ENCODE measurements at places on chromosomes 3 and 15.
A peak's percentile ranks its signal among the peaks of the same experiment; 100 is the strongest.

GRCh38 chr3:71900057-71900456 is 115.1 kb upstream of the PROK2 start:
- no peak for DNase-seq

DNA sequence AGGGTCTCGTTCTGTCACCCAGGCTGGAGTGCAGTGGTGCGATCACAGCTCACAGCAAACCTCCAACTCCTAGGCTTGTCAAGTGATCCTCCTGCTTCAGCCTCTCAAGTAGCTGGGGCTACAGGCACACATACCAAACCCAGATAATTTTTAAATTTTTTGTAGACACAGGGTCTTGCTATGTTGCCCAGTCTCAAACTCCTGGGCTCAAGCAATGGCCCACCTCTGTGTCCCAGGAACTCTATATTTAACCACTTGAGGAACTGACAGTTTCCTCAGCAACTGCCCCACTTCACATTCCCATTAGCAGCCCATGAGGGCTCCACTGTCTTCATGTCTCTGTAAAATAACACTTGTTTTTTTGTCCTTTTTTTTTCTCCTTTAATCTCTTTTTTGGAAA is 68.4 kb downstream of the TAMM41 start:
- no peak for DNase-seq

DNA sequence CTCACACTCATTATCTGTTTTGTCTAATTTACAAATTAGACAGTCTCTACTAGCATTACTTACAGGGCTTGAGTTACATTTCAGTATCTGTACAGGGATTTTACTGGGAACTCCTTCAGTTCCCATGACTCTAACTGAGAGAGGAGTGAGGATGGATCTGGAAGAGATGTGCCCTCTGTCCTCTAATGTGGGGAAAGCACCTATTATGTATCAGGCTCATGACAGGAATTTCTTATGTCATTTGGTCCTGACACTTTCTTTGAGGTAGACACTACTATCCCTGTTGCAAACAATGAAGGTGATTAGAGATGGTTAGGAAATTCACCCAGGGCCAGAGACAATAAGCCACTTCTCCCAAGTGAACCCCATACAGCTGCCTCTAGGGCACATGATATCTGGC is 10.9 kb upstream of the NCKIPSD start:
- DNase-seq = no peak

GRCh38 chr15:58171476-58172061 is 33.4 kb downstream of the AQP9 start:
- no peak for DNase-seq

GRCh38 chr3:54999159-54999558 is 71.3 kb upstream of the LRTM1 start:
- DNase-seq = peak; percentile 72

GRCh38 chr3:169861871-169862270 is 7.9 kb downstream of the LRRC31 start:
- no peak for DNase-seq

DNA sequence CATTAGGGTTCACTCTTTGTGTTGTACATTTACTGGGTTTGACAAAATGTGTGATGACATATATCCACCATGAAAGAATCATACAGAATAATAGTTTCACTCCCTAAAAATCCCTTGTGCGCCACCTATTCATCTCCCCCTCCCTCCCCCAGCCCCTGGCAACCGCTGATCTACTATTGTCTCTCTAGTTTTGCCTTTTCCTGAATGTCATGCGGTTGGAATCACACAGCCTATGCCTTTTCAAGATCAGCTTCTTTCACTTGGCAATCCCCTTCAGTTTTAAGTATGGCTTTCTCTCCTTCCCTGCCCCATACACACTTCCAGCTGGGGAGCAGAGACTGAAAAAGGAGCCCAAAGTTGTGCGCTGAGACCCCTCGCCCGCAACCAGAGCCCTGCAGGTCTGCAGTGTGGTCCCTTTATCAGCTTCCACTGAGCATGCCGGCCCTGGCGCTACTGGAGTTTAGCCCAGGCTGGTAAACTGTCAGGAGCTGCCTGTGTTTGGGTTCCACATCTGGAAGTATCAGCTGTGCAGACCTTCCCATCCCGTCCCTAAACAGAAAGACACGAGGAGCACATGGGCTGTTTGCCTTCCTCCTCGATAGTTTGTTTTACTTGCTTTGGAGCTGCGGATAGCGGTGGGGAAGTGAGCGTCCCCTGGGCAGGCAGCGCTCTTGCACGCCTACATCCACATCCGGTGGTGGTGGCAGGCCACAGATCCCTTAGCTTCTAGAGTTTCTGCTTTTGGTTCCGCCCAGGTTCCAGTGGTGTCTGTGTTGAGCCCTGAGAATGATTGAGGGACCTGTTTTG is 12.3 kb downstream of the BOC start:
- no peak for DNase-seq

- no peak for DNase-seq
Measured at GRCh38 chr15:26028086-26028740, 165.1 kb upstream of the ATP10A start.

DNA sequence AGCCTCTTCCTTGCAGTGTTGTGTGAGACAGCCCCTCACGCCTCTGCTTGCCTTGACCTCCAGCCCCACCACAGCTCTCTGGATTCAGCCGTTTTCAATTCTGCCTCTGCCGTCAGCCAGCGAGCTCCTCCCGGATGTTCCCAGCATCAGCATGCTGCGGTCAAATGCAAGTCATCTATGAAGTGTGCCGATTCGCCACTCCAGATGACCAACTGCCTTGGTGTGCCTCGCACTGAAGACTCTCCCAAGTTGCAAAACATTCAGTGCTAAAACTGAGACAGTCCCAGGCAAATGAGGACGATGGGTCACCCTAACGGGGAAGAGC is 30.6 kb upstream of the RASA2 start:
- peak; percentile 99 for DNase-seq

DNA sequence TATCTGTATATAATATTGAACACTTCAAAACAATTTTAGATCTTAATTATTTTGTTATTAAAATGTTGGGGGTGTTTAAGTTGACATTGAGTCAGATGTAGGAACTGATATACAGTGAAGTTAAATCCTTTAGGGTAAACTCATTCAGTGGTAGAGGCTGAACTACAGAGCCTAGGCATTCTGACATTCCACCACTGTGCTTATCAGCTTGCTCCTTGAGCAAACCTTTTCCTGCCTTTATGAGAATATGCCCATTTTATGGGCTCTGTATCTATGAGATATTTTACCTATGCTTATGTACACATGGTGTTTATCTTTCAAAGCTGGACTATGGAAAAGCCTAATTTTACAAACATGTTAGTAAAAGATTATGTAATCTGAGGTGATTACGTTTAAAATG is 407.5 kb downstream of the ZBTB20 start:
- no peak for DNase-seq

DNA sequence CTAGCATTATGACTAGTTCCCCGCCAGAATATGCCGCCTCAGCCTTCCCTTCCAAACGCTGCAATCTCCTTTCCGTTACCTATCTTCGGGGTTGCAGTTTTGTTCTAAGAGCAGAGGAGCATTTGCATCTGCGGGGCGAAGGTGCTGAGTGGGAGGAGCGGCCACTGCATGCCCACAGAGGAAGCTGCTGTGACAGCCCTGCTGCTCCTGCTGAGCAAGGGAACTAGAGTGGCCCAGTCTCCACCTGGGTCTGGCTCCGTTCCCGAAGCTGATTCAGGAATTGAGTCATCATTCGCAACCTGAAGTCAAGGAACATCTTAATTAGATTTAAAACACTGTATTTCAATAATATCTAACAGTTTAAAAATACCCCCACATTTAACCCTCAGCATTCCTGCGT is 98.2 kb upstream of the TJP1 start:
- DNase-seq = peak; percentile 23

- DNase-seq = no peak
Measured at GRCh38 chr15:50064673-50065072, 54.4 kb downstream of the ATP8B4 start.

DNA sequence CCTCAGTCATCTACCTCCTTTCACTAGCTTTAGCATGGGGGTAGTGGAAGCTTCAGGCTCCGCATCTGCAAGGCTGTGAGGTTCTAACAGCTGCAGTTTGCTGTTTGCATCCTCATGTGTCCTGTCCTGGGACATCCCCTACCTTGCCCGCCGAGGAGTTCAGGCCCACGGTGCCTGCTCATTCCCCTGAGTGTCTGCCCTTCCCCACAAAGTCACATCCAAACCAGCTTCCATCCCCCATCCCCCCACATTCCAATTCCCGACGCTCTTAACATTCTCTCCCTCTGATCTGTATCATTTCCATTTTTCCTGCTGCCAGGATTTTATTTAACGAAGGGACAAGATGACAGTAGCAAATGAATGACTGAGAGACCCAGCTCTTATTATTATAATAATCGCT is 43.8 kb downstream of the HRH1 start:
- no peak for DNase-seq

GRCh38 chr3:463252-464192 is 267.0 kb downstream of the CHL1 start:
- no peak for DNase-seq

- DNase-seq = peak; percentile 50
Measured at GRCh38 chr15:63349156-63349555, 32.5 kb downstream of the CA12 start.

- no peak for DNase-seq
Measured at GRCh38 chr3:171390051-171390941, 69.9 kb downstream of the TNIK start.

- peak; percentile 13 for DNase-seq
Measured at GRCh38 chr3:101146946-101147345, 153.7 kb upstream of the ABI3BP start.

DNA sequence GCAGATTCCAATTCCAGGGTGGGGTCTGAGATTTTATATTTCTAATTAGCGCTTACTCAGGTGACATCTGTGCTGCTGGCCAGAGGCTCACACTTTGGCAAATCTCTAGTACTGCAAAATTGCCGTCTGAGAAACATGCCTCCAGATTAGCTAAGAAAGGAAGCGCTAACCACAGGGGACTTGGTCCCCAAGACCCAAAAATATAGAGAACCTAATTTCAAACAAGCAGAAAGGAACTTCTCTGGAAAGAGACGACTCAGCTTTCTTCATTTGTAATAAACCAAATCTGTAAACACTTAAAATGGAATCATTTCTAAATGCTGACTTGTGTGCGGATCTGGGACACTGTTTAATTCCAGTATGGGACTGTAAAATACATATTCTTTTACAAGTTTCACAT is 55.7 kb downstream of the B3GNT5 start:
- DNase-seq = no peak

GRCh38 chr3:158723991-158724390 is 8.3 kb downstream of the RARRES1 start:
- no peak for DNase-seq

- DNase-seq = peak; percentile 6
Measured at GRCh38 chr15:84598250-84598649, 2.6 kb upstream of the ZSCAN2 start.

DNA sequence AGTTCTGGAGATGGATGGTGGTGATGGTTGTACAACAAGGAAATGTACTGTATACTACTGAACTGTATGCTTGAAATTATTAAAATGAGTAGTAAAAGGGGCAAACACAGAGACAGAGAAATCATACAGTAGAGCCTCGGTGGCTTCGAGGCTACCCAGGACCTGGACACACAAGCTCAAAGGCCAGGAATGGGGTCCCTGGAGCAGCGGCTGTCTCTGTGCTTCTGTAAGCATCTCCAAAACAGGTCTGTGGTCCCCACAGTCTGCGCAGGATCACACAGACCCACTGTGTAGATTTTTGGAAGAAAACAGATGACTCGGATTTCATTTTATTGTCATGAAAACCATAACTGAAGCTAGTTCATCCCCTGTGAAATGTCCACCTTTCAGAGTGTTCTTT is 39.7 kb downstream of the PGPEP1L start:
- no peak for DNase-seq

GRCh38 chr3:64109438-64109837 is 86.1 kb upstream of the PSMD6 start:
- no peak for DNase-seq

DNA sequence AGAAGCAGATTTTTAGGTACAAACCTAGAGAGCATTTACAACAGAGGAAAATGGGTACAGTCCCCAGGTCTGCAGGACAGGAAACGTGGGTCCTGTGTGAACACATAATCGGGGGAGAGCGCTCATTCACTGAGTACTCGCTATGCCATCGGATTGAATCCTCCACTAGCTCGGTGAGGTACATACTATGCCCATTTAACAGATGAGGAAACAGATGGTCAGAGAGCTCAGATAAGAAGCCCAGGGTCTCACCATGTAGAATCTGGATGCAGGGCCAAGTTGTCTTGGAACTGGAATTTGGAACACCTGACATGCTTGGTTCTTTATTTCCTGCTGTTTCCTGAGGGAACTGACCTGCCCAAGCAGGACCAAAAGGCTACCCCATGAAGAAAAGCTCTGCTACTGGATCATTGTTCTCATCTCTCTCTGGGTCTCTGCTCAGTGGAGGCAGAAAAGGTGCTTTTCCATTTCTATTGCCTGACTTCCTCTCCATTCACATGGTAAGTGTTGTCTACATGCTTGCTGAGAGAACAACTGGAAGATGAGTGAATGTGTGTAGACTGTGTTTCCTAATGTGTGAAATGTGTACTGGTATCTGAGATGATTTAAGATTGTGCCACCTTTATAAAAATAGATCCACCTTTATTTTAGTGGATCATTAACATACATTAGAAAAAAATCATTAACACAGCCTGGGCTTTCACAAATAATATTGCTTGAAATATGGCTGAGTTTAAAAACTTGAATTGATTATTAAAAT is 89.1 kb downstream of the TGFBR2 start:
- DNase-seq = no peak

- no peak for DNase-seq
Measured at GRCh38 chr3:1717524-1717923, 381.1 kb upstream of the CNTN4 start.

DNA sequence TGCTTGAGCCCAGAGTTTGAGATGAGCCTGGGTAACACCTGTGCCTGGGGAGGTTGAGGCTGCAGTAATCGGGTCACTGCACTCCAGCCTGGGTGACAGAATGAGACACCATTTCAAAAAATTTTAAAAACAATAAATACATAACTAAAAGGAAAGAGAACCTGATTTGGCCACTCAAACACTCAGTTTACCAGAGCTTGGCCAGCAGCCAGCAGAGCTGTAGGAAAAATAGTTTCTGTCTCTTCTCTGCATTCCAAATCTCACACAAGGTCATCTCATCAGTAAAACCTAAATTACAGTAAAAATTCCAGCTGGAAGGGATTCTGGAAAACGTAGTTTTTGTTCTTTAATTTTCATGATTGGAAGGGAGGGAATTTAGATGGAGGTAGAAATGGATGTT is 7.8 kb upstream of the PPM1L start:
- no peak for DNase-seq

- no peak for DNase-seq
Measured at GRCh38 chr3:46871222-46871621, 6.3 kb upstream of the PTH1R start.

GRCh38 chr3:108495717-108496116 is 14.7 kb downstream of the MYH15 start:
- DNase-seq = no peak

GRCh38 chr15:55248895-55249294 is 40.7 kb downstream of the RAB27A start:
- DNase-seq = no peak

- DNase-seq = peak; percentile 82
Measured at GRCh38 chr3:143158014-143158988, 38.7 kb downstream of the CHST2 start.

GRCh38 chr3:117302428-117302827 is 592.8 kb downstream of the TUSC7 start:
- no peak for DNase-seq

GRCh38 chr15:27742751-27743477 is 356.2 kb downstream of the OCA2 start:
- no peak for DNase-seq
